ENCODE measurements at places on chromosomes 4 and X.

GRCh38 chr4:145061318-145061920 is 36.6 kb downstream of the ANAPC10 start:
- no peak for DNase-seq

DNA sequence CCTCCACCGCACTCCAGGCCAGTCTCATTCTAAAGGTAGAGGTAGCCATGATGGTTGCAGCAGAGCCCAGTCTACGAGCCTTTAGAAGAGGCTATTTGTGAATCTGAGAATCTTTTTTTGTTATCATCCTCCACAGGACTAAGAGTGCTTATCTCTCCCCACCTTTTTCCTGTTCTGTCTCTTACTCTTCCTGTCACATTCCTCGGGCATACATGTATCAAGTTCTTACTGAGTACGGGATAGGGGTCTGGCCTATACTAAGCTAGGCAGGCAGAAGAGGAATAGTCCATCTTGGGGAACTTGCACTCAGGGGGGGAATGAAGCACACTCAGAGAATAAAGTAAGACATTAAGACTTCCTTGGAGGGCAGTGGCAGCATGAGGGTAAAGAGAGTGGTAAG is 25.7 kb downstream of the LAS1L start:
- DNase-seq, result no peak

DNA sequence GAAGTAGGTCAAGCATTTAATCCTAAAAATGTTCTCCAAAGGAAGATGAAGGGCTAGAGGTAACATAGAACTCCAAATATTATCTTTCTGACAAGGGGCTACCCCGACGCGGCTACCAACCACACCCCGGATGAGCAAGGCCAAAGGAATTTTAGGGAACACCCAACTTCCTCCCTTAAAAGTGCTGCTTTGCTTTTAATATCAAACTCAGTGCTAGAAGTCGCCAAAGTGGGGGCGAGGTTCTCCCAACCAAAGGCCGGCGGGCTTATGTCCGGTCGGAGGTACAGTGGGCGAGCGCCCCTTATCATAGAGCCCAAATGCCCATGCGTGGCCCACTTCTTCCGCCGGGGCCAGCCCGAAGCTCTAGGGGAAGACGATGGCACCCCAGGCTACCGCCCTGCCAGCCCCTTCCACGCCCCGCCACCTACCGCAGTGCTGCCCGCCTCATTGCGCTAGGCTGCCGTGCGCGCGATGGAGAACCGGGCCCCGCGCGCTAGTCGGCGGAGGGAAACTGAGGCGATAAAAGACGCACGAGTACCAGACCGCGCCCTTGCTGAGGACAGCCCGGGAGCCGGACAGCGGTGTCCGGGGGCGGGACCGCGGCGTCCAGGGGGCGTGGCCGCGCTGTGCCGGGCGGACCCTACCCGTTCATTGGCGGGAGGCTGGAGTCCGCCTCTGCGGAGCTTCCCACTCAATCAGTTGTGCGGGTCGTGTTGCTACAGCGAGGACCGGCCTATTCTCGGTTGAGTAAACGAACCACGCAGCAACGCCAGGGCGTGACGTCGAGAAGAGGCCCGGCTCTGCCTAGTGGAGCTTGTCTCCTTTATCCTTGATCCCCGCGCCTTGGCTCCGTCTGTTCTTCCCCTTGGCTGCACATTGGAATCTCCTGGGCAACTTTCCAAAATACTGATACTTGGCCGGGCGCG is at the start of gene ACOT9:
TSS of gene ACOT9 (minus strand) at position 580 of the 926 bp plus-strand sequence. CDS start at position 448, 132 bp downstream.
- DNase-seq, result peak; percentile 82

DNA sequence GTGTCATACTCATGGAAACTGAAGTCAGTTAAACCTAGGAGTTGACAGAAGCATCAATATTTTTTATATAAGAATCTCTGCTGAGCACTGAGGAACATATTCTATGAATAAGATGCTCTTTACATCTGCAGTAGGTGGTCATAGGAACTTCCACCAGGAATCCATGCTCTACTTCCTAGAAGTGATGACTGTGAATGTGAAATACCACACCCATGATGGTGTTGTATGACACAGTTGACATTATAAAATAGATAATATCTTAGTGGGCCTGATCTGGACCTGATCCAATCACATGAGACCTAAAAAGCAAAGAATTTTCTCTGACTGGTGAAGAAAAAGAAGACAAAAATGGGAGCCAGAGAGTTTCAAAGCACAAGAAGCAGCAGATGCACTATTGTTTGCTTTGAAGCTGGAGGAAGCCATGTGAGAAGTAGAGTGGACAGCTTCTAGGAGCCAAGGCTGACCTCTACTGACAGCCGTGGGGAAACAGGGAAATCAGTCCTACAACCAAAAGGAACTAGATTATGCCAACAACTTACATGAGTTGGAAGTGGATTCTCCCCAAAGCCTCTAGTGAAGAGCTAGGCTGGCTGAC is 68.6 kb upstream of the HS3ST1 start:
- no peak for DNase-seq

DNA sequence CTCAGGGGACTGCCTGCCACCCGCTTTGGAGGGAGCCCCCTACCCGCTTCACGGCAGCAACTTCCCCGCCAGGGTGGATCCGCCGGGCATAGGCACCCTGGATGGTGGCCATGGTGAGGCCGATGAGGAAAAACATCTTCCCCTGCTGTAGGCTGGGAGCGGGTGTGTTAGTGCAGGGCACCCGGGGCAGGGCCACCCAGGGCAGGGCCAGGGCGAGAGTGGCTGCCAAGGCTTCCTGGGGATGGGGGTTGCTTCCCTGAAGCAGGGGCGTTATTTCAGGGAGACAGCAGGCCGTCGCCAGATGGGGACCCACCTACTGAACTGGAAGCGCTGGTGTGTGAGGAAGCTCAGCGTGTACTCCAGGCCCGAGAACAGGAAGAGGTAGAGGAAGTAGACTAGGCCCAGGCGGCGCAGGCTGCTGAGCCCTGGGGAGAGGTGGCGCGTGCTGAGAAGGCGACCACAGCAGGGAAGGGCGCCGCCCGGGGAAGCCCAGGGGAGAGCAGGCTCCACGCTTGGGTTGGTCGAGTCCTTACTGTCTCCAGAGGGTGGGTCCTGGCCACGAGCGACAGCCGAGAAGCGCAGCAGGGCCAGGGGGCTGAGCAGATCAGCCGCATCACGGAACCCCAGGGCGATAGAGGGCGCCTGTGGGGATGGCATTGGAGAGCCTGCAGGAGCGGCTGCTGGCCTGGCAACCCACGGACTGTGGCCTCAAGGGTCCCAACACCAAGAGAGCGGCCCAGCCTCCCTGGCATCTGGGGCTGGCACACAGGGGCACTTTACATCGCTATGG is 31.5 kb downstream of the NOP14 start:
- DNase-seq, result peak; percentile 17

DNA sequence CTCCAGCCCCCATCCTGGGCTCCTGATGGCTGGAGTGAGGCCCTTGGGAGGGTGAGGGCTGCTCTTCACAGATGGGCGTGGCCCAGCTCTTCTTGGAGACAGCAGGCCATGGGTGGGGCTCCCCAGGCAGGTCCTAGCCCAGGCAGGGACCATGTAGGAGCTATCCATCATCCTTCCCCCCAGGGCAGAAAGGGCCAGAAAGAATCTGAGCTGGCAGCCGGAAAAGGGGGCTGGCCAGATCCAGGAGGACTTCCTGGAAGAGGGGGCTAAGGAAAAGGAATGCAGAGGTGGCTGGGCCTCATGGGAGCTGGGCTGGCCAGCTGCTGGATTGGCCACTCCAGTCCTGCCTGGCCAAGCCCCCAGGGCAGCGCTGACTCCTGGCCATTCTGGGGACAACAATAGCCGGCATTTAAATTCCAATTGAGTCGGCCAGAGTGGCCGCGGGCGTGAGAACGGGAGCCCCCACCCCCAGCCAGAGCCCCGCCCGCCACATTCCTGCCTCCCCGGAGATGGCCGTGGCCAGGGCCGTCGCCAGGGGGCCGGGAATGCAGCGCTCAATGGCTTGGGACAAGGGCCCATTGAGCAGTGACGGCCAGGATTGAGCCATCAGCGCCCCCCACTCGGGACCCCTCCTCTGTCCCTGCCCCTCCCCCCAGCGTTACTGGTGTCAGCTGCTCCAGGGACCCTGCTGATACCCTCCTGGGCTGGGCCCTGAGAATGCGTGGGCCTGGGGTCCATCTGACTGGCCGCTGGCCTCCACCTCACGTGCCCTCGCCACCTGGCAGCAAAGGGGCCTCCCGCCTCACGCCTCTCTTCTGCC is 15.1 kb upstream of the FGFR3 start:
- DNase-seq, result no peak

DNA sequence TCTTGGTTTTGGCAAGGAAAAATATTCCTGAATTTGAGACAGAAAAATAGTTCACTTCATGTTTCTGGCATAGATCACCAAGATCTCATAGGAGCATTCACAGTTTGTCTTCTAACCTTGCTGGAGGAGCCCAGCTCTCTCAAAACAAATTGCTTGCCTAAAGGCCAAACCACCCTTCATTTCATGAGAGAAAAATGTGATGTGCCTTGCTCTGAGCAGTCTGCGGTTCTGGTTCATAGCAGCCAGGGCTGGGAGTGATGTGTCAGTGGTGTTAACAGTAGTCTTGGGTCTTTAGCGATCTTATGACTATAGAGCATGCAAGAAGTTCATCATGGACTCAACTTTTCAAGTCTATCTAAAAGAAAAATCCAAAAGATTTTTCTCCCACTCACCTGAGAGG is 183.3 kb downstream of the DCLK2 start:
- no peak for DNase-seq

DNA sequence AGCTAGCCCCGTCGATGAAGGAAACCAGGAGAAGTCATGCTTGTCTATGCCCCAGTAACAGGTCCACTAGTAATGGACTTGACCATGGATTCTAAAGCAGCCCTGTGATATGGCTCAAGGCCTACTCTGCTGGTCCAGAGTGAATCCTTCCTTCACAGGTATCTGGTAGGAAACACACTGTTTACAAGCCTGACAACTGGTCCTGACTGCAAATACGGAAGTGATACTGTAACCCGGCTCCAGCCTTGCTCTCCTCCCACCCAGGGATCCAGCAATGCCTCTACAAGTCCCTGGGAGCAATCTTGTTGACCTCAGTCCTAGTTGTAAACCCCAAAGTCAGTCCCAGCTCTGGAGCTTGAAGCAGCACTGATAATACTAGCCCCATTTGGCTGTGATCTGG is 239.2 kb upstream of the GRID2 start:
- no peak for DNase-seq

- no peak for DNase-seq
Measured at GRCh38 chr4:145626623-145626982, 7.4 kb downstream of the MMAA start.

DNA sequence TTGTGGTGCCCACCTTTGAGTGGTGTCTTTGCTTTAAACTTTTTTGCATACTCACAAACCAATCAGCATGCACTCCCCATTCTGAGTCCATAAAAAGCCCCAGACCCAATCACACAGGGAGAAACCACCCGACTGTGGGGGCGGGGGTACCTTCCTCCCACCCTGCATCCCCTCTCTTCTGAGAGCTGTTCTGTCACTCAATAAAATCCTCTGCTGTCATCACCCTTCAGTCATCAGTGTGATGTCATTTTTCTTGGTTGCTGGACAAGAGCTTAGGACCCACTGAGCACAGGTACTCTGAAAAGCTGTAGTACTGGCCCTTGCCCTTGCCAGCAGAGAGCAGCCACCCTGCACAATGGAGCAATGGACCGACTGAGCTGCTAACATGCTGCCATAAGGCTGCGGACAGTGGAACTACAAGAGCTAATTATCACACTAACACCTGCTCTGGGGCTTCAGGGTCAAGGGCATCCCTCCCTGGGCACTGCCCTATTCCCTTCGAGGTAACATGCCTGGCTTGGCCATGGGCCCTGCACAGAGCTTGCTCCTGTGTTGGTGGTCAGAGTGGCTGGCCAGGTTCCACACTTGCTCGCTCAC is 62.9 kb upstream of the PGRMC2 start:
- DNase-seq, result no peak

GRCh38 chr4:64598066-64598465 is 188.8 kb upstream of the TECRL start:
- DNase-seq, result no peak

GRCh38 chr4:48369248-48369647 is 27.9 kb downstream of the SLAIN2 start:
- DNase-seq, result no peak

All from mesothelial cell of epicardium (in vitro differentiated cells).